ENCODE measurements at places on chromosomes 16 and 17.

DNA sequence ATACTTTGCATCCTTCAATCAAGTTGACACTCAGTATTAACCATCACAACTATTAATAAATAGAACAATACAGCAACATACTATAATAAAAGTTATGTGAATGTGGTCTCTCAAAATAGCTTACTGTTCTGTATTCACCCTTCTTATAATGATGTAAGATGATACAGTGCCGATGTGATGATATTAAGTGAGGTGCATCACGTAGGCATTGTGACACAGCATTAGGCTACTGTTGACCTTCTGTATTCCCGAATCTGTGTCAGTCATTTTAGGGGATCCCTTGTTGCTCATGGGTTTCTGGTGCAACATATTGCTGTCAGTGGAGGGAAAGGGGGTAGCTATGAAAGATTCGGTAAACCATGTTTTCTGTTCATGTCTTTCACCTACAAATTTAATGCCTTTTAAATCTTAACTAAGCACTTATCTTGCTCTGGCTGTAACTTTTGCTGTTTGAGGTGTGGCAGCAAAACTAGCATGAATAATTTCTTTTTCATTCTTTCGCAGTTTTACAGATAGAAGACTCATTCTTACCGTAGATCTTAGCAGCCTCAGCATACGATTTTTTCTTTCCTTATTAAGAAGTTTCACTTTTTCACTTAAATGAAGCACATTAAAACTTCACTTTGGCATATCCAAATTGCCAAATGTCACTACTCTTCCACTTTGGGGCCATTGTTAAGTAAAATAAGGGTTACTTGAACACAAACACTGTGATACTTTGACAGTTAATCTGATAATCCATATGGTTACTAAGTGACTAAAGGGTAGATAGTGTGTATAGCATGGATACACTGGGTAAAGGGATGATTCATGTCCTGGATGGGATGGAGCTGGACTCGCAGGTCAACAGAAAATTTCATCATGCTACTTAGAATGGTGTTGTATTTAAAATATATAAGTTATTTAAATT, 29.6 kb downstream of the NFAT5 start:
- no peak for DNase-seq

DNA sequence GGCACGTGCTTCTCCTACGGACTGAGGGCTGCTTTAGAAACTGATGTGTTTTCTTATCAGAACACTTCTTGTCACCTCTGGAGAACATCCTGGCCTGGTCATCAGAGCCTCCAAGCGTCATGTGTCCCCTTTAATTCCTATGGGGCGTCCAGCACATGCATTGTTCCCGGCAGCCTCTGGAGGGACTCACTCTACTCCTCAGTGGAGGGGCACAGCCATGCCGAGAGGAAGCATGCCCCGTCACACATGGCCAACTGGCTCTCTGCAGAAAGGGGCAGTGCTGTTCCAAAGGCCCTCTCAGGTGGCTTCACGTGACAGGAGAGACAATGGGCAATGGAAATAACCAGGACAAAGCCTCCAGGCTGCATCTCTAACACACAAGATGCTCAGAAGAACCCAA, 31.8 kb downstream of the CDRT15L2 start:
- no peak for DNase-seq

GRCh38 chr17:43383826-43384475, 14.8 kb upstream of the ARL4D start:
- no peak for DNase-seq

DNA sequence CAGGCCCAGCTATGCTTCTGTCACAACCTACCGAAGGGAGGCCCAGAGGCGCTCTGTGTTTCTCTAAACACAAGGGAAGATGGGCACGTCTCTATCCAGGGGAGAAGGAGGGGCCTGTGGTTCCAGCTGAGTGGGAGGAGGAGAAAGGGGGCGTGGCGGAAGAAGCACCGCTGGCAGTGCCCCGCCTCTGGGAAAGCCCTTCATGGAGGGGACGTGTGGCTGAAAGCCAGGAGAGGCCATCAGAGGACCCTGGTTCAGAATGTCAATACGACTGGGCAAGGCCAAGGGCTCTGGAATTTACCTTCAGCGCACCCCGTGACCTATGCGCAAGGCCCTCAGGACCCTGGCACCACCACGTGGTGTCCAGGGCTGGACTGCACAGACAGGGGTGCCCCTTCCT, 12.3 kb upstream of the SLC38A8 start:
- no peak for DNase-seq

- DNase-seq = peak; percentile 85
Measured at GRCh38 chr17:40550608-40551007, 14.7 kb downstream of the CCR7 start.

GRCh38 chr17:80949451-80950421, 41.9 kb upstream of the CHMP6 start:
- DNase-seq = no peak

DNA sequence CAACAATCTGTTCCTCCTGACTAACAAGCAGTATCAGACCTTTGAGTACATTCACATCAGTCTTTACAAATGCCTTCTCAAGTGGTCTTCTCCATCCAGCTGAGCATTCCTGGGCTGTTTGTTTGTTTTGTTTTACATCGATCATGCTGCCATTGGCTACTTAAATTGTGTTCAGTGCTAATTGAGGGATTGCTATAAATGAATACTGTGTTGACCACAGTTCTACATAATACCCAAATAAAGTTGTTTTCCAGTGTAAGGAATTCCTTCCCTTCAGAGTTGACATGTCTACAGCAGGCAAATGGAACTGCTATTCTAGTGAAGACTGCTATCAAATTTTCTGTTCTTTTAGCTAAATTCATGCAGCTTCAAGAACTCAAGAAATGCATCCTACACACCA, 3.2 kb downstream of the CDH8 start:
- DNase-seq = no peak

GRCh38 chr16:59111280-59111679, 377.2 kb upstream of the GOT2 start:
- no peak for DNase-seq

DNA sequence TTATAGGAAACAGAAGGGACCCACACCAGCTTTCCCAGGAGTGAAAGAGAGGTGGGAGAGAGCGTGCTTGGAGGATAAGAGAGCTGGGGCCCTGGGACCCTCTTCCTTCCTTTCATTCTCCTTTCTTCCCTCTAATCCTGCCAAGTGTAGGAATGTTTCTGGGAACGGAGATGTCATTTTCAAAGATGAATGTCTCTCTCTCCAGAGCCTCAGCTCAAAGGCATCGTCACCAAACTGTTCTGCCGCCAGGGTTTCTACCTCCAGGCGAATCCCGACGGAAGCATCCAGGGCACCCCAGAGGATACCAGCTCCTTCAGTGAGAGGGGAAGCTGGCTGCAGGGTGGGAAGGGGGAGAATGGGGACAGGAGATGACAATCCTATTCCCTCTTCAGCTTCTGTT, 2.0 kb downstream of the FGF11 start:
- DNase-seq = no peak

DNA sequence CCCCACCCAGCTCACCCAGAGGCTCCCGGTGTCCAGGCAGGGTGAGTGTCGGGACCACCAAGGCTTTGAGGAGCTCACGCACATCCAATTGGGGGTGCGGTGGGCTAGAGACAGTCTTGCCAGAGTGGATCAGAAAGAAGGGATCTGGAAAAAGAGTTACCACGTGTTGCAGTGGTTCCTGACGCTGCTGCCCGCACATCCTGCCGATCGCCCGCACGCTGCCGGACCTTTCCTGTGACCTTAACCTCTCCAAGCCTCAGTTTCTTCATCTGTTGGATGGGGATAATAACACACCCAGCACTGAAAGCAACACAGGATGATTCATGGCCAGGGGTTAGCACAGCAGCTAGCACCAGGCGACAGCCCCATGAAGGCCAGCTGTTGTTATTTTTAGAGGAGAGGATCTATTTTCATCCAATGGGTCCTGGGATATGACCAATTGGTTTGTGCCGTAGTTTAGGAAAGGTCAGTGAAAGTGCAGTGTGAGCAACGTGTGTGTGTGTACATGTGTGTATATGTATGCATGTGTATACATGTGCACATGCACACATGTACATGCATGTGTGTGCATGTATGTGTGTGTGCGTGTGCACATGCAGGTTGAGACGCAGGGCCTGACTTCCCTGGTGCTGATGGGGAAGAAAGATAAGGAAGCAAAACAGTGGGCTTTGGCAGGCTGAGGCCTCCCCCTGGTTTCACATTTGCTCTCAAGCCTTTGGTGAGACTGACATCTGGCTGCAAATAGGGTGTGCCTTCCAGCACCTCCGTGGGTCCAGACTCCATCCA, 2.5 kb downstream of the ITGAX start:
- DNase-seq = peak; percentile 76

- no peak for DNase-seq
Measured at GRCh38 chr16:86681031-86681756, 102.8 kb downstream of the FOXL1 start.

DNA sequence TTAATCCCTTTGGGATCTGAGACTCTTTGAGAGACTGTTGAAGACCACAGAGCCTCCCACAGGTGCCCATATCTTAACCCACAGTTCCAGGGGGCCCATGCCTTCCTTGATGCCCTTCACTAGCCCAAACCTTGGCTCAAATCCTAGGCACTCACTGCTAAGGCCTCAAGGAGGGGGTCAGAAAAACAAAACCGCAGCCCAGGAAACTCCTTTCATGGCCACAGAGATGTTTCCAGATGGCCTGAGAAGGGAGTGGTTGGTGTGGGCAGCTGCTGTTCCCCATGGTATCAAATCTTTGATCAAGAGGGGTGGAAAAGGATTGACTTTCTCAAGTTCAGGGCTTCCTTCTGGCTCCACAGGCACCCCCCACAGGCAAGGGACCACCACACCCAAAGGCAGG, 44.7 kb downstream of the CDH1 start:
- DNase-seq = peak; percentile 26

GRCh38 chr17:2011411-2012371, 13.4 kb downstream of the RTN4RL1 start:
- DNase-seq = peak; percentile 71

GRCh38 chr16:88967830-88968588, 9.0 kb downstream of the CBFA2T3 start:
- peak; percentile 38 for DNase-seq

GRCh38 chr17:62870552-62870971, 62.4 kb upstream of the MARCHF10 start:
- no peak for DNase-seq

DNA sequence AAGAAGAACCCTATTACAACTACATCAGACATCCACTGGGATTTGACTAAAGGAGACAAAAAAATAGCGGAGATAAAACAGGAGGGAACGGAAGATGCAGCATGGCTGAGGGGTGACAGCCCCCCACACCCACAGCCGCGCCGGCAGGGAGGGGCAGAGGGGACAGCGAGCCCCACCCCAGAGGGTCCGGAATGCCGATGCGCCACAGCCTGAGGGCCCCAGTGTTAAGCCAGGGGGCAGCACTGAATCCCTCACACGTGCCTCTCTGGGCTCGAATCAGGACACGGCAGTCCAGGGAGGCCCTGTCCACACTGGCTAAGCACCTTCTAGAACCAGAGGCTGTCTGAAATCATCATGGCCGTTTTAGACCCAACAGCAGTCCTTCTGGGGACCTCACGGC, 18.8 kb downstream of the MAP1LC3B start:
- no peak for DNase-seq

GRCh38 chr16:3646348-3646920, 8.1 kb upstream of the DNASE1 start:
- peak; percentile 83 for DNase-seq

- DNase-seq = no peak
Measured at GRCh38 chr16:31009894-31010584, 399 bp downstream of the STX1B start.

DNA sequence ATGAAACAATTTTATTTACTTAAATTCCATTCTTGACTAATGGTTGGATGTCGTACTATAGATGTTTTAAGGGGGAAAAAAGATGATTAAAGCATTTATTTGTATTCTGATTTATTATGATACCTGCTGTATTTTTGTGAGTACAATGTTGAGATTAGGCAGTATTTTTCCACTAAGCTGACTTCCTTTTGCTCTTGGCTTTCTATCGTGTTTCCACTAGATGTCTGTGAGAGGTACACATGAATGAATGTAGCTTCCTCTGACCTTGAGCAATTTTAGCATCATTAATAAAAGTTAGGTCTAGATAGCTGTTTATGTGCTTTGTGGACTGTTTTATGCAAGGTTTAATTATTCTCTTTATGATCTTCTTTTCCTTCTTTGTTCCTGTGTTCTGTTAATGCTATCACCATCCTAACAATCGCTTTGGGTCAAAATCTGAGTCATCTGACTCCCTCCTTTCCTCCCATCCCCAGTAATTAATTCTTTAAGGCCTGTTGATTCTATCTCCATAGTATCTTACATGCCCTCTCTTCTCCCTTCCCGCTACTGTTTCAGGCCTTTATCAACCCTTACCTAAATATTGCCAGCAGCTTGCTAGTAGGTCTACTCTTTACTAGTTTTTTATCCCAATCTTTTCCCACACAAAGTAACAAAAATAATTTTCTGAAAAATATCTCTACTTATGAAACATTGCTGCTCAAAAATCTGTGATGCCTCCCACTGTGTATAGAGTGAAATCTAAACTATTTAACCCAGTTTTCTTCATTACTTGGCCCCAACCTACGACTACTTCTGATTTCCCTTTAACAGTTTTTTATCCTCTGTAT, 76.0 kb downstream of the VMP1 start:
- peak; percentile 17 for DNase-seq

GRCh38 chr17:82767041-82767754, 15.3 kb downstream of the TBCD start:
- DNase-seq = peak; percentile 50

- peak; percentile 62 for DNase-seq
Measured at GRCh38 chr17:82963104-82963950, 116.1 kb upstream of the METRNL start.

GRCh38 chr16:1487395-1488053, 1.2 kb downstream of the PTX4 start:
- DNase-seq = no peak

GRCh38 chr16:48109475-48109874, 46.3 kb downstream of the ABCC12 start:
- no peak for DNase-seq

DNA sequence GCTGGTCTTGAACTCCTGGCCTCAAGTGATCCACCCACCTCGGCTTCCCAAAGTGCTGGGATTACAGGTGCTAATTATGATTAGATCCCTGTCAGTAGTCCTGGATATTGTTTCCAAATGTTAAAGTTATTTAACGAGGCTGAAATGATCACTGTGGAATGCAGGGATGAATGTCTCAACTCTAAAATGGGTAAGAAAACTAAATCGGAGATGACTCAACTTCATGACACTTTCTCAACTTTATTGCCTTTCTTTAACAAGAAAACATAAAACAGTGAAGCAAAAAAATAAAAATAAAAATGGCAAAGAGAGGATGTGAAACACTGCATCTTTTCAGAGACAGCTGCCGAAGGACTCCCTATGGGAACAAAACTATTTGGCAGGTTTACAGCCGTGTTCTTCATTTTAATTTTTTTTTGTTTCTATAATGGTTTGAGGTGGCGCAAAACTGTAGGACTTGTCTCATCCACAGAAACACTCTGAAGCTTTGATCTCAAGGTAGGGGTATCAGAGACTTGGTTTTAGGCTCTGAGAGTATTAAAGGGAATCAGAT, 382.0 kb downstream of the GRIN2A start:
- DNase-seq = no peak

- no peak for DNase-seq
Measured at GRCh38 chr16:56493126-56493525, 26.7 kb downstream of the BBS2 start.

DNA sequence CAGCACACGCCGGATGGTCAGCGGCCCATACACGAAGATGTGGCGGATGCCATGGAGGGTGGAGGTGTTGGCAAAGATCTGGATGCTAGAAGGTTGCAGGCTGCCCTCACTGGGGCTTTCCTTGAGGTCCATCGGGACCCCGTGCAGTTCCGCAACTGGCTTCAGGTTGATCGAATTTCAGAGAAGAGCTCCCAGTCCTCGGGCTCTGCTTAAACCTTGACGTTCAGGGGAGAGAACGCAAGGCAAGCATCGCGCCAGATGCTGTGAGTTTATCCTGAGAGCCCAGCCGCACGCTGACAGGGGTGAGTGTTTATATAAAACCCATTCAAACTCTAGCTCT, 98.7 kb upstream of the CCL2 start:
- DNase-seq = no peak
